Common myeloid progenitor, CD34-positive (primary cell): ENCODE measurements at places on chromosomes 5 and 9.
A peak's percentile ranks its signal among the peaks of the same experiment; 100 is the strongest.

DNA sequence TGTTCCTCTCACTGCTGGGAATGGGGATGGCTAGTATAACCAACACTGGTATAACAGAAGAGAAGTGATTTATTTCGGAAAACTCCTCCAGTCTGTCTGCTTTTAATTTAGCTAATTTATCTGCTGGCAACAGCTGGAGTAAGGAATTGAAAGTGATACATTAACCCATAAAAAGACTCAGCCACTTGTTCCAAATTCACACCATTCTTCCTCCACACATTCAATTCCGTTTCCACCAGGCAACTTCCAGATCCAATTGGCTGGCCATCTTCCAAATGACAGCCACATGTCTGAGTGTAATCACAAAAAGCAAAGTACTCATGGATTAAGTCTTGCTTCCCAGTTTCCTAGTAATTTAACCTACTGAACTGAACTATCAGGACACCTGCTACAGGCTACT is 77.1 kb upstream of the RETREG1 start:
- DNase-seq = no peak

DNA sequence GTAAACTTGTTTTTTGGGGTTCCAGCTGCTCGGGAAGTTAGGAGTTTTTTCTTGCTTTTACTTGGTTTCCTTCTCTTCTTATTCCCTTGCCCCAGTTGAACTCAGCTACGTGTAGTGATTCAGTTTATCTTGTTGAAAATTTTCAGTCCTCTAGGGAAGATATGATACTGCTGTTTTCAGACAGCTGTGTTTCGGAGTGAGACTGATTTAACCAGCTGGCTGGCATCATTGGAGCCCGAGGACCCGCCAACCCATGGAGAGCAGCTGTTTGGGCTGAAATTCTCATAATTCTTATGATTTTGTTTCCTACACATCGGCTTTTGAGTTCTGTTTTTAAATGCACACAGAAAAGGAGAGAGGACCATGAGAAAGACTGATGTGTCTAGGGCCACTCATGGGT is 271.5 kb downstream of the NR3C1 start:
- DNase-seq = no peak

GRCh38 chr5:75048457-75048953 is 3.9 kb downstream of the GCNT4 start:
- no peak for DNase-seq

GRCh38 chr9:119836036-119836435 is 466.8 kb upstream of the BRINP1 start:
- no peak for DNase-seq

DNA sequence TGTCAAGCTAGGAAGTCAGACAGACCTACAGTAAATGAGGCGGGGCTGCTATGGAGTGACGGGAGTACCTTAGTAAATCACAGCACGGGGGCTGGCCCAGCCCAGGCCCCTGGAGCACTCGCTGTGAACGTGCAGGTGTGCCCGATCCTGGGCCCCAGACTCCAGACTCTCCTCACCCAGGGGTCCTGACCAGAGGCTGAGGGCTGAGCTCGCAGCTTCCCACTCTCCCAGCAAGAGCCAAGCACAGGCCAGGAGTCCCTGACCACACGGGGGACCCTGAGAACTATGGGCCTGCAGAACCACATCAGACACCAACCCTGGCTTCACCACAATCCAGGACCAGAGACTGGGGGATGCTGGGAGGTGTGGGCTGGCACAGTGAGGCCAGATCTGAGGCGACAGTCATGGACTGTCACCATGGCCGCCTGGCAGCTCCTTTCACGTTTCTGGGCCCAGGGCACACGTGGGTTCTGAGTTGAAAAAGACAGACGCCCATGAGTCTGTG is 73.4 kb downstream of the ADAMTS2 start:
- no peak for DNase-seq

GRCh38 chr9:125883565-125884217 is 136.5 kb downstream of the PBX3 start:
- no peak for DNase-seq

- no peak for DNase-seq
Observed at GRCh38 chr5:74310997-74311930, 329.3 kb downstream of the ENC1 start.

GRCh38 chr5:14234204-14234603 is 91.1 kb downstream of the TRIO start:
- DNase-seq = no peak

- DNase-seq = no peak
Observed at GRCh38 chr5:35365758-35366157, 135.5 kb upstream of the PRLR start.

DNA sequence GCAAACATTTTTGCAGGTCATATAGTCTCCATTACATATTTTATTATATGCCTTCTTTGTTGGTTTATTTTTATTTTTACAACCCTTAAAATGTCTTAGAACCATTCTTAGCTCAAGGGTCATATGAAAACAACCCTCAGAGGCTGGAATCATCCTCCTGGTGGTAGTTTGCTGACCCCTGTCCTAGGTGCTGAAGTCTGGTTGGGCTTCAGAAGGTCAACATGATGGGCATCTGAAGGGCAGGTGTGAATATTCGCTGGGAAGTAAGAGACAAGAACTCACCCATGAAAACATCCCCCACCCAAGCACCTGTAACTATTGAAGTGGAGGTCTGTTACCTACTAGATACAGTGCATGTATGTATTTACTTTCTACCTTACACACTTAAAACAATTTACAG is 75.4 kb downstream of the OSMR start:
- DNase-seq = peak; percentile 11

- no peak for DNase-seq
Observed at GRCh38 chr9:129145841-129146292, 32.2 kb downstream of the IER5L start.

DNA sequence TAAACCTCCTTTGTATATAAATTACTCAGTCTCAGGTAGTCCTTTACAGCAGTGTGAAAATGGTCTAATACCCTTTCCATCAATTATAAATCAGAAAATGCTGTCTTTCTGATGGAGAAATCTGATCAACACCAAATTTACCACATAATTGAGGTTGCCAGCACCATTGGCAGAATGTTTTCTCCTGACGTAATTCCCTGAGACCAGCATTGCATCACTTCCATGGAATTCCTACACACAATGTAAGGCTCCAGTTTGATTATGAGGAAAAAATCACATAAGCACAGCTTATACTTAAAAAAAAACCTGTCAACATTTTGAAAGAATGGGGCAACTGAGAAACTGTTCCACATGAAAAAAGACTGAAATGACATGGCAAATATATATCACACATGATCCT is 618.7 kb upstream of the CDH6 start:
- DNase-seq = no peak

- no peak for DNase-seq
Observed at GRCh38 chr9:112665347-112665746, 52.6 kb downstream of the INIP start.

DNA sequence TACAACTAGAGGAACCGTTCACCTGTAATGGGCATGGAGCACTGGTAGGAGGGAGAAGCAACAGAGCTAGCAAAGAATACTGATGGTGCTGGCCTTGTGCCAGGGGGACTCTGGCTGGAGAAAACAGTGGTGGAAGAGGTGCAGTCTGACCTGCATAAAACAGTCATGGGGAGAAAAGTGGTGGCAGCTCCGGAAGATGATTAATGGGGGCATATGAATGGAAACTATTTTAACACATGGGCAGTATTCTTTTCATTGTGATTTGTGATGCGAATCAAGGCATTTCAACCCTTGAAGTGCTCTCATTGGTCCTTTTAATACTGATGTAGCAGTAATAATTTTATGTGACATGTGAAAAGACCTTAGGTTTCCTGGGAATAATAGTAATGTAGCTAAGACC is 219.6 kb downstream of the ADAMTS6 start:
- peak; percentile 3 for DNase-seq

- no peak for DNase-seq
Observed at GRCh38 chr9:79629721-79630120, 58.0 kb downstream of the TLE4 start.

- DNase-seq = peak; percentile 56
Observed at GRCh38 chr9:3526997-3527940, 1.5 kb upstream of the RFX3 start.

GRCh38 chr5:160466889-160467554 is 45.4 kb downstream of the PTTG1 start:
- peak; percentile 49 for DNase-seq

DNA sequence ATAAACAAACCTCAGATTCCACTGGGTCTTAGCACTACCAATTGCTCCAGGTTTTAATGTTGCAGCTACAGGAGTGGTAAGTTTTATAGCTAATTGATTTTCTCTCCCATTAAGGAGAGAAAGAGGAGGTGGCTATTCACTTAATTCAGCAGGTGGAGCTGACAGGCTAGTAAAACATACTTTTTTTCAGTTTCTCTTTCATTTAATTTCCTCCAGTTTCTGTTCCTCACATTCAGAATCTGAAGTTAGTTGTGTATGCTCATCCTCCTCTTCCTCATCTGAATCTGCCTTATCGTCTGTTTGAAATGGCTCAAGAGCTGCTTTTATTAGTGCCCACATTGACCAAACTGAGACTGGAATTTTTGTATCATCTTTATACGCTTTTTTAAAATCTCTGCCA is 98.0 kb downstream of the PLPPR1 start:
- no peak for DNase-seq

- no peak for DNase-seq
Observed at GRCh38 chr9:80842389-80842788, 847.0 kb downstream of the TLE1 start.
